Stimulated activated CD4-positive, alpha-beta T cell treated with anti-CD3 and anti-CD28 coated beads, Interleukin-2, amount 100 ng/mL, for 24 hours (primary cell): ENCODE measurements at places on chromosomes 1 and 21.

- peak; percentile 2 for DNase-seq
Observed at GRCh38 chr1:208235982-208236761, 8.0 kb downstream of the PLXNA2 start.

GRCh38 chr1:111142356-111142975 lies 2.4 kb downstream of the CEPT1 start:
- no peak for DNase-seq

DNA sequence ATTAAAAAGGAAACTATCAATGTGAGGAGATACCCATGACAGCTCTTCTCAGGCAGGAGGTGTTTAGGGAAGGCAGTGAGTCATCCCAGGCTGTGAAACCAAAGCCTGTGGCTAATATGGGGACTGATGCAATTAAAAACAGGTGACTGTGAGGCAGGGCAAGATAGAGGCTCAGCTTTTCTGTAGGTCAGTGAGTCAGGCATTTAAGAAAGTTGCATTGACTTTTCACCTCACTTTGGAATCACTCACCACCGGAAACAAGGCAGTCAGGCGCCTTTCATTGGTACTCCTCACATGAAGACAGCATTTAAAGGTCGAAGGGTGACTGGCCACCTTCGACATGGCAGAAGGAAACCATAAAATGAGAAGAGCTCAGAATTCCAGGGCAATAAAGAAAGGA lies 54.5 kb downstream of the PAPPA2 start:
- no peak for DNase-seq

GRCh38 chr1:7006996-7007871 lies 222.0 kb downstream of the CAMTA1 start:
- no peak for DNase-seq

DNA sequence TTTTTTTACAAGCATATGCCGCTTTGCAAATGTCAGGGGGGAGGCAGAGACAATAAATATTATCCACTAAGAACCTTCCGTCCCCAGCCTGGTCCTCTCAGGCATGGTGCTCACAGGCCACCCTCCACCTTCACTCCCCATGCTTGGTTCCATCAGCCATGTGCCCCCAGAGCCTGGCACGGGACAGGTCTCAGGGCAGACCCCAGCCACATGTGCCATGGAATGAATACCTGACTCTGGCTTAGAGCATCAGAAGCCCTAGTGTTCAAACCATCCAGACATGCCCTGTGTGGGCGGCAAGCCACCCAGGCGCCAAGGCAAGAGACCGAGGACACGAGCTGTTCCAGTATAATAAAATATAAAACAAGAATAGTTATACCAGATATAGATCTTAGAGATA lies 5.4 kb downstream of the LSS start:
- DNase-seq: no peak

GRCh38 chr1:161100556-161100955 lies 2.4 kb downstream of the KLHDC9 start:
- DNase-seq: no peak

GRCh38 chr1:151898519-151898991 lies 10.8 kb downstream of the THEM4 start:
- DNase-seq: peak; percentile 45

GRCh38 chr1:85158910-85159309 lies 41.9 kb downstream of the SYDE2 start:
- no peak for DNase-seq

DNA sequence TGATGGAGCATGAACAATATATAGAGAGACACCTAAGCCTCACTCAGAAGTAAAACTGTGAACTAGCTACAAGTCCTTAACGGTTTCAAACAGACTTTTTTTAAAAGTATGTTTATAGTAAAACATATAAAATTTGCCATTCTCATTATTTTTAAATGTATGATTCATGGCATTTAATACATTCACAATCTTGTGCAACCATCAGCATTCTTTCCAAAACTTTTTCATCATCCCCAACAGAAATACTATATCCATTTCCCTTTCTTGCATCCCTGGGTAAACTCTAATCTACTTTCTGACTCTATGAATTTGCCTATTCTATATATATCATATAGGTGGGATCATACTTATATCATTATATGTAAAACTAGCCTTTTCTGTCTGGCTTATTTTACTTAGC lies 25.5 kb downstream of the EVI5 start:
- no peak for DNase-seq

DNA sequence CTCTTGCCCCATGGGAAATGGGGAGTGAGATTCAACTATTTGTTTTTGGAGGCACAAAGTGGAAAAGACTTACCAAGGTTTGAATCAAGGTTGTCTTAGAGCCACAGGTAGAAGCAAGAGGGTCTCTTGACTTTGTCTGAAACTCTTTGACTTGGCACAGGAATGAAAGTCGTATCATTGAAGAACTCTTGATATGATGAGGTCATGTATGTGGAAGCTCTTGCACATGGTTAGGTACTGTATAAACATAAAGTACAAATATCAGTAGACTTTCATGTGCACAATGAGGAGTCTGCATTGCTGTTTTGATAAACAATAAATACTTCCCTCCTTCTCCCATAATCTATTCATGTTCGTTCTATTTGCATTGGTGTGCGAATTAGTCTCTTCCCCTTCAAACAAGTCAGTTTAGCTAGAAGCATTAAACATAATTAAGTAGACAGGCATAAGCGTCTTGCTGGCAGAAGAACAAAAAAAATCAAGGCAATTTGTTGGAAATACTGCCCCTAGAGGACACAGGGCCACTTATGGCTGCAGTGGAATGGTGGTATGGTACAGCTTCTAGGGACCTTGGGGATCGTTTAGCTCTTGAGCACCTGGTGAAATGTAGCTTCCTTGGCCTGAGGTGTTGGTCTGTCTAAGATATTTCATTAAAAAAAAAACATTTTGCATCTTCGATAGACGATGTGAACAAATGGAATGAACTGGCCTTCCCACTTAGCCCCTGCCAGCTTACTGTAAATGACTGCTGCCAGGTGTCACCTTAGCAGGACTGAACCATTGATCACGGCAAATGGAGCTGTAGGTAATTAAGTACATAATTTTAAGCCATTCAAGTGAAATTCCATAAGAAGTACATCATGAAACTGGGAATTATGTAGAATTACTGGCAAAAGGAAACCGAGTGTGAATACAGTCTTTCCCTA lies 218.0 kb upstream of the GALNT2 start:
- no peak for DNase-seq

GRCh38 chr1:21932127-21932526 lies 5.0 kb downstream of the HSPG2 start:
- no peak for DNase-seq

- no peak for DNase-seq
Observed at GRCh38 chr1:209102120-209102519, 481.4 kb upstream of the CAMK1G start.

- DNase-seq: no peak
Observed at GRCh38 chr21:31696424-31696823, 35.5 kb downstream of the SCAF4 start.

- no peak for DNase-seq
Observed at GRCh38 chr1:200670242-200671118, 773 bp upstream of the DDX59 start.

- DNase-seq: peak; percentile 64
Observed at GRCh38 chr1:26225033-26225831, 8.8 kb upstream of the CEP85 start.

DNA sequence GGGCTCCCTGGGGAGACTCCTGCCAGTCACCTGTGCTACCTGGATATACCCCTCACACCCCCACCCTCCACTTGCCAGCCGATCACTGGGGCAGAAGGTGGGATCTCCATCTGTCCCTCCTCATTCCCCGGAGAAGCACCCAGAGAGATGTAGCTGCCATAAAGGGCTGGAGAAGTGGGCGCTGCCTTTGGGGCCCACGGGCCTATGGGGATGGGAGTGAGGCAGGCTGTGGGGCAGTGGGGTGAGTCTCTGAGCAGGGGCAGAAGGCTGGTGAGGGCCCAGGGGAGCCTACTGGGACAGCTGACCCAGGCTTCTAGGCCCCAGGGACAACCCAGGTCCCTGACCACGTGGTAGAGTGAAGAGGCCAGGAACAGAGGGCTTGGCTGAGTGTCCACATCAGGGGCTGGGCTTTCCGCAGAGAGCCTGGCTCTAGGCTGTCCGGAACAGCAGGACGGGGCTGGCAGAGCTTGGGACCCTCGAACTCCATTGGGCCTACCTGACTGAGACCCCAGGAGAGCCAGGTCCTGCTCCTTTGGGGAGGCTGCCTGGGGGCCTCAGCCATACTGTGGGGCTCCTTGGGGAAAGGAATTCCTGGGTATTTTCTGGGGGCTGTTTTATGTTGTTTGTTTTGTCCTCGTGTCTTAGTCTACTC lies 205.9 kb upstream of the VAMP3 start:
- no peak for DNase-seq

DNA sequence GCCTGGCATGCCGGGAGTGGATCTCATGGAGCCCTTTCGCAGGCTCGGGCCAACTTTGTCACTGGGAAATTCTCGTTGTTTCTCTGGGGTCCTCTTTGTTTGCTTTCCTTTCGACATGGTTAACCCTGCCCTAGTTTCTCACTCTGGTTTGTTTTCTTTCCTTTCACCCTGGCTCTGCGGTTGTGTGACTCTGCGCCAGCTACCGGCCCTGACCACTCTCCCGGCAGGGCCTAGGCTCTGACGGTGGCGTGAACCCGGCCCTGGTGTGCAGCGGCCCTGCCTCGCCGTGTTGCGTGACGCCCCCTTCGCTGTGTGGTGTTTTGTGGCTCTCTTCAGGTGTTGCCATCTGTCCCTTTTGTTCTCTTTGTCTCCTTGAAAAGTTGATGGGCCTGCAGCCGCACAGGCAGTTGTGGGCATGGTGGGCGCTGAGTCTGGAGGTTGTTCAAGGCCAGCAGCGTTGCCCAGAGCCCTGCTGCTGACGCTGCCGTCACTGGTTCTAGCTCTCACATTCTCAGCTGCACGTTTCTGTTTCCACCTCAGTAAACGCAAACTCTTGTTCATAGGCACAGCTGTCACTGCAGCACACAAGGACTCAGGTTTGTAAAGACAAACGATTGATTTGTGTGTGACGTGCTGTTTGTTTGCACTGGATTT lies 64.6 kb upstream of the DIP2A start:
- no peak for DNase-seq

- no peak for DNase-seq
Observed at GRCh38 chr1:163130225-163130856, 61.2 kb downstream of the RGS4 start.

- no peak for DNase-seq
Observed at GRCh38 chr1:53731043-53731600, 7.8 kb downstream of the GLIS1 start.

DNA sequence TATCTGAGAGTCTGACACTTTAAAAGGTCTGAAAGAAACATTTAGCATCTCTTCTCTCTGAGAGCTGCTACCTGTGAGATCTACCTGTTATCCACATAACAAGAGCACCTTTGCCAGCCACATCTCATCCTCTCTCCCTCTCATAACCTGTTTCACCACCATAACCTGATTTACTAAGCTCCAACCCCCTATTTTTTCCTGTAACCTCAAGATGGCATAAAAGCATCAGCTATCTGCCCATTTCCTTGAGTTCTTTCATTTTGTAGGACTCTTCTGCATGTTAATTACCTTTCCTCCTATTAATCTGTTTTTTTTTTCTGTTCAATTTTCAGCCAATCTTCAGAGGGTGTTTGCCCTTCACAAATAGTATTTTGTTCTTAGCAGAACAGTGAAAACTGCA lies 136.5 kb upstream of the KCNK1 start:
- no peak for DNase-seq

DNA sequence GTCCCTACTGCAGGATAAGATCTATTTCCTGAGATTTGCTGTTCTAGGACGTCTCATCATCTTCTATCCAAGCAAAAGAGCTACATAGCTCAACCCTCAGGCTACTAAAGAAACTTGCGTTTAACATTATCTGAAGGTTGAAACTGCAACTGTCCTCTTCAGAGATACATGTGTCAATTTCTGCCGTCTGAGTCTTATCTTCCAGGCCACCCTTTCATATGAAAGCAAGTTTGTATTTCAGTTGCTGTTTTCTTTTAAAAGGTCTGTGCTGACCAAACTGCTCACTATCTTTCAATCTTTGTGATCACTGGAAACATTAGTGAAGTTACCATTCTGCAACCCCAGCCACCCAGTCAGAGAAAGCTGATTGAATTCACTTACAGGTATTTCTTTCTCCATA lies 108.6 kb upstream of the RAB3GAP2 start:
- DNase-seq: no peak

DNA sequence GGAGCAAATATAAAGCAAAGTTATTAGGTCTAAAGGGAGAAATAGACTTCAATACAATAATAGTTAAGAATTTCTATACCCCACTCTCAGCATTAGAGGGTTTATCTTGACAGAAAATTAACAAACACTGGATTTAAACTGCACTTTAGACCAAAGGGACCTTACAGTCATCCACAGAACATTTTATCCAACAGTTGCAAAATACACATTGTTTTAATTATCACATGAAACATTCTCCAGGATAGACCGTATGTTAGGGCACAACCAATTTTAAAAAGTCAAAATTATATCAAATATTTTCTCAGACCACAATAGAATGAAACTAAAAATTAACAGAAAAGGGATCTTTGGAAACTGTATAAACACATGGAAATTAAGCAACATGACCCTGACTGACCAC lies 384.5 kb upstream of the C1orf87 start:
- DNase-seq: no peak

GRCh38 chr21:45997495-45998275 lies 16.1 kb downstream of the COL6A1 start:
- DNase-seq: no peak

GRCh38 chr1:175152006-175152652 lies 40.4 kb downstream of the KIAA0040 start:
- peak; percentile 76 for DNase-seq

DNA sequence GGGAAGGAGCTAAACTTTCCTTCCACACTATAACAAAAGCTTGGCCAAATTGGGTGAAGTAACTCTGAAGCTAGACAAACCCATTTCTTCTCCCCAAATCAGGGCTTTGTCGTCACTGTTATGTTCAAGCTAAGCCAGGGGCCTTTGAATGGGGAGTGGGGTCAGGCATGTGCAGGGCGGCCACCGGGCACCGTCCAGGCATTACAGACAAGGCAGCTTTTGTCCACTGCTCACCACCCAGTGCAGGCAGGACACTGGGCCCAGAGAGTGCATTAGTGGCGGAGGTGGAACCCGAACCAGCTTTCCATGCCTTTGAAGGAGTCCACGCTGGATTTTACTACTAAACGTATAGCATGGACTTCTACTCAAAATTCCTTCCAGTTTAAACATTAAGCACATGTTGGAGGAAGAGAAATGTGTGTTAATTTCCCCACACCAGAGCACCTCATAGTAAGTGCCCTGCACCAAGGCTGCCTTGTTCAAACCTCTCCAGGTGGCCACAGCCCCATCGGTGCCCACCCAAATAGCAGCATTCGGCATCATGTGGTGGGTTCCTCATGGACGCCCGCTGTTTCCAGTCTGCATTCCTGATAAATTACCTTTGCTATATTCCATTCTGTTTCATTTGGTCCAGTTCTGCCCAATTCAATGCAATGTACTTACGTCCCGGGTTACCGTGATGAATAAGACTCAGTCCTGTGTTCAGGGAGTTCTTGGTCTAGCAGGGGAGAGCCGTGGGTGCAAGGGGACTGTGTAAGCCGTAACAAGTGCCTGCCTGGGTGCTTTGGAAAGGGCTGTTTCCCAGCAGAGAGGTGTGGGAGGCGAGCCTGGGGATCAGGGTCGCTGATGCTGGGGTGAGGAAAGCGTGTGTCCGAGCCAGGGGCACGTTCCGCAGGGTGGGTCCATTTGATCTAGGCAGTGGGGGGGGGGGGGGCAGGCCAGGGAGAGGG lies 1.6 kb downstream of the UBASH3A start:
- DNase-seq: no peak
